ENCODE measurements at places on chromosomes 4 and X.
A peak's percentile ranks its signal among the peaks of the same experiment; 100 is the strongest.

GRCh38 chrX:129093706-129094105 is 429.6 kb downstream of the SMARCA1 start:
- no peak for DNase-seq

- no peak for DNase-seq
Observed at GRCh38 chrX:38563030-38563429, 1.7 kb downstream of the TSPAN7 start.

GRCh38 chrX:120120223-120120622 is 4.5 kb upstream of the RHOXF1 start:
- DNase-seq: no peak

DNA sequence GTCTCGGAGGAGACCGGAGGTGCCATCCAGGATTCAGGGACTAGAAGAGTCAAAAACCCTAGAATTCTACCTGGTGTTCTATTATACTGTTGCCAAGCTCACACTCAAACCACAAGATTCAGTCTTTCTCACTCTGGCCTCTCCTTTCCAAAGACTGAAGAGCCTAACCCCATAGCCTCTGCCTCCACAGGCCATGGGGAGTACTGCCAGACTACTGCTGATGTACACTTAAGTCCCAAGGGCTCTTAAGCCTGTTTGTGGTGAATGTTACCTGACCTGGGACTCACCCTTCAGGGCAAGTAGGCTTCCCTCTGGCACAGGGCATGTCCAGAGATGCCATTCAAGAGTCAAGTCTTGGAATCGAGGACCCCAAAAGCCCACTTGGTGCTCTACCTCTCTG is 58.9 kb upstream of the IRS4 start:
- DNase-seq: no peak

GRCh38 chrX:40671126-40671525 is 23.8 kb upstream of the CXorf38 start:
- no peak for DNase-seq

- no peak for DNase-seq
Observed at GRCh38 chr4:175109933-175110332, 191.8 kb downstream of the ADAM29 start.

DNA sequence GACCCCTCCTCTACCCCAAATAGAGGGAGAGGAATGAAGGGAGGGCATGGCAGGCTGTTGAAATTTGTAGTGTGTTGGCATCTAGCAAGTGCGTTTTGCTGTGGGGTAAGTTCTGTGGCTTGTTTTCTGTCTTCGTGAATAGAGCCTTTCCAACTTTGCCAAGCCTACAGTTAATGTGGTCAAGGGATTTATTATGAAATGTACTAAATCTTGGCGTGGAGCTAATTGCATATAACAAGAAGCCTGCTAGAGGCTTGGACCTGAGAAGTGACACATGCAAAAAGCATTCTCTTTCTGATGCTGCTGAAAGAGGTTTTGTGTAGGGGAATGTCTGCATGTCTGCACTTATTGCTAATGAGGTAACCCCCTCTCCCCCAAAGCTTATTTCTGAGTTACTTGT is 132.2 kb downstream of the BMPR1B start:
- no peak for DNase-seq

- DNase-seq: peak; percentile 90
Observed at GRCh38 chr4:80266253-80266901, at the start of gene FGF5. FGF5 (plus strand) TSS chr4:80266664; CDS start chr4:80266825, 161 bp downstream.

GRCh38 chrX:47366041-47366722 is 4.2 kb upstream of the ZNF157 start:
- DNase-seq: peak; percentile 56

DNA sequence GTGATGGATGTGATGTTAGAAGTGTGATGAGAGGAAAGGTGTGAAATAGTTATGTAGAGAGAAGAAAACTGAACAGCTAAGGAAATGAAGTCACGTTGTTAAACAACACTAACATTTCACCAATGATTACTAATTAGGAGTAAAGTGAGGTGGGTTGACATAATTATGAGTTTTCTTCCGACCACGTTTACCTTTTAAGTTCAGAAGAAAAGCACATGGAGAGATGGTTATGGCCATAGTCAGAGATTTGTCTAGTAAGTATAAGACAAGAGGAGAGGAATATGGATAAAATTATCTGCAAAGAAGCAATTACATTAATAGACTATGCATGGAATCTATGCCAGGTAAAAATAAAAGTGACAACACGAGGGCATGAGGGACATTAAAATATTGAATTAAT is 551.3 kb upstream of the TECRL start:
- DNase-seq: no peak

- DNase-seq: no peak
Observed at GRCh38 chrX:111914398-111915090, 38.6 kb downstream of the TRPC5OS start.

GRCh38 chrX:112784692-112785091 is 55.9 kb downstream of the AMOT start:
- no peak for DNase-seq

- no peak for DNase-seq
Observed at GRCh38 chrX:124035657-124036056, 74.2 kb downstream of the STAG2 start.

- DNase-seq: no peak
Observed at GRCh38 chrX:39736216-39737211, 361.2 kb downstream of the BCOR start.

Measured in cerebellar nuclear complex (tissue), 1 donor.